ENCODE measurements at places on chromosomes 16 and 17. TPM values are rescaled to one million over a fixed set of nuclear protein-coding genes. Genes with fewer than 3 reads are reported as not detected.

PTGES3L gene
- 1.2 TPM for total RNA-seq

TUBG2 gene
- 23.2 TPM for total RNA-seq

NACA2 gene
- not detected for total RNA-seq

NKD1 gene
- total RNA-seq, result 0.15 TPM

GAST gene
- total RNA-seq, result not detected

GPR142 gene
- not detected for total RNA-seq

NR1D1 gene
- total RNA-seq, result 8.2 TPM

TP53TG3C gene
- not detected for total RNA-seq

TNFSF12 gene
- total RNA-seq, result 11.0 TPM

CDH5 gene
- 0.14 TPM for total RNA-seq

BCL6B gene
- total RNA-seq, result not detected

GNG13 gene
- not detected for total RNA-seq

CCL7 gene
- total RNA-seq, result not detected

TBC1D3 gene
- total RNA-seq, result 0.07 TPM

SLC16A5 gene
- 34.0 TPM for total RNA-seq

TLCD3A gene
- 60.6 TPM for total RNA-seq

RCVRN gene
- not detected for total RNA-seq

CHST6 gene
- 0.16 TPM for total RNA-seq

RMI2 gene
- total RNA-seq, result 33.4 TPM

All from A549 treated with Mapracorat at 1 μM for 4 hours (cell line).